ENCODE measurements at places on chromosomes 4 and X.
A peak's percentile ranks its signal among the peaks of the same experiment; 100 is the strongest.

DNA sequence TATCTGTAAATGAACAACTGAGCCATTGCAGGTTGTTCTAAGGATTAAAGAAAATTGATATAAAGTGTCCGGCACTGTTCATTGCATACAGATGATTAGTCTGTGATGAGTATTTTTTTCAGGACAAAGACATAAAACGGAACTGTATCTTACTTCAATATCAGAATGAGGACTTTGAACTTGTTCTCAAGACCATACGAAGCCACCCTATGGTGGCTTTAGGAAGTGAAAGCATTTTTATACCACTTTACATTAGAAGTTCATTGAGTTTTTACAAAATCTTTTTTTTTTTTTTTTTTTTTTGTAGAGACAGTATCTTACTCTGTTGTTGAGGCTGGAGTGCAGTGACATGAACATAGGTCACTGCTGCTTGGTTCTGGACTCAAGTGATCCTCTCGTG lies 45.2 kb upstream of the TRIM2 start:
- no peak for DNase-seq

DNA sequence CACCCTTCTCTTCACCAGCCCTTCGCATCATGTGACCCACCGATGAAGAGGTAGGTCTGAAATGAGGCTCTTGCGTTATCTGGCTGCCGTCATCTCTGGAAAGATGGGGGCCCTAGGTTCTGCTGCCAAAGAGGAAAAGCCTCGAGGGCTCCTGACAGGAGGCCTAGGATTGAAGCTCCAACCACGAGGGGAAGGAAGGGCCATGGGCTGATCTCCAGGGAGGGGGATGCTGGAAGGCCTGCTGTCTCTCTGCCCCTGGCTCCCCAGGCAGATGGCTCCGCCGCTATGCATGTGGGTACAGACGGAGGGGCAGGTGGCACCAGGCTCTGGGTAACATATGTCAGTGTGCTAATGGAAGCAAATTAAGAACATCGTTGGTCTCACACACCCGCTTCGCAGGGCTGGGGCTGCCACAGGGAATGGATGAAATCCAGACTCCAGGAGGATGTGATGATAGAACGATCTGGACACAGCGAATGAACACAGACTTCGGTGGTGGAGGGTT lies 44.9 kb downstream of the AFAP1 start:
- no peak for DNase-seq

GRCh38 chr4:154416190-154416547 lies 75.4 kb downstream of the DCHS2 start:
- no peak for DNase-seq

GRCh38 chrX:74293343-74293946 lies 10.5 kb upstream of the ZCCHC13 start:
- peak; percentile 76 for DNase-seq

DNA sequence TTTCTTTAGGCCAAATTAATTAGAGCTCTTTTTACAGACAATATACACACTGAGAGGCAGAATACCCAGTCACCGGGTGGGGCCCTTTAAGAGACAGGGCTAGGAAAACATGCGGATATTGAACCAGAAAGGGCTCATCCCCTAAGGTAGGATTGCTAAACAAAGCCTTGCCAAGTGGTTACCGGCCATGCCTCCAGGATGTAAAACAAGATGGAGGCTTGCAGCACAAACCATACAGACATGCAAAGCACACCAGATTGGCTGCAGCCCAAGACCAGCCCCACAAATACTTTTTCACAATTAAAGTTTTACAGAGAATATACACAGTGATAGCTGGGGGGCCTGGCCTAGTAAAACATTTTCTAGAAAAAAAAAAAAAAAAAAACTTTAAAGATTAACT lies 210.0 kb downstream of the KLHL4 start:
- no peak for DNase-seq

DNA sequence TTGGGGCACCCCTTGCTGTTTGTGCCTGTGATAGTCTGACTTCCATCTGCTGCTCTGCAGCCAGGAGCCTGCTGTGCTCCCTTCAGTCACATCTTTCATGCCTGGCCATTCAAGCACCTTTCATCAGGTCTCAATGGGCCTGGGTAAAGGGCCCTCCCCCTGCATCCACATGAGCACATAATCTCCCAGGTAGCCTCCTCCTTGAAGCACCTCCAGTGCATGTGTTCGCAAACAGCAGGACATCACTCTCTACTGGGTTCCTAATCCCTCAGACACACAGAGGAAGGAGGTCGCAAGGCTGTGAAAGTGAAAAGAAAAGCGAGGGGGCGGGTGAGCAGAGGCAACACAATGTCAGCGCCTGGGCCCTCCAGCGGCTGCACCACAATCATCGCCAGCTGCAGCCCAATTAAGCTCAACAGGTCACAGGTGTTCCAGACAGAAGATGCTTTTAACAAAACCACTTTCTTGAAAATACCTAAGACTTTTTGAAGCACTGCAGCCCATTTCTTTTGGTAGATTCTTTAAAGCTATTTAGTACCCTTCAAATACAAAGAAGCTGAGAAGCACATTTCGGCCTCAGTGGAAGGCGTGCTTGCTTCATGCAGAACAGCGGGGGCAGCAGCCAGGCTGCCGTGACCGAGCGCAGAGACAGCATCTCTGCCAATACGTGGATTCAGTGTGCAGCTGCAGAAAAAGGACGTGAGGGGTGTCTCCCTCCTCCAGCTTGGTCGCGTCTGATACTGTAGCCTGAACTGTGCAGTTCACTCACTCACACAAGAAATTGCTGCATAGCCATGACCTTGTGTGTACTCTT lies 92.2 kb upstream of the SPRY1 start:
- peak; percentile 24 for DNase-seq

- peak; percentile 4 for DNase-seq
Measured at GRCh38 chrX:18390941-18391538, 34.4 kb upstream of the CDKL5 start.

Measured in anterior cingulate cortex (tissue), 58 donors.